EL (cell line): ENCODE measurements at places on chromosomes 1 and 21.

DNA sequence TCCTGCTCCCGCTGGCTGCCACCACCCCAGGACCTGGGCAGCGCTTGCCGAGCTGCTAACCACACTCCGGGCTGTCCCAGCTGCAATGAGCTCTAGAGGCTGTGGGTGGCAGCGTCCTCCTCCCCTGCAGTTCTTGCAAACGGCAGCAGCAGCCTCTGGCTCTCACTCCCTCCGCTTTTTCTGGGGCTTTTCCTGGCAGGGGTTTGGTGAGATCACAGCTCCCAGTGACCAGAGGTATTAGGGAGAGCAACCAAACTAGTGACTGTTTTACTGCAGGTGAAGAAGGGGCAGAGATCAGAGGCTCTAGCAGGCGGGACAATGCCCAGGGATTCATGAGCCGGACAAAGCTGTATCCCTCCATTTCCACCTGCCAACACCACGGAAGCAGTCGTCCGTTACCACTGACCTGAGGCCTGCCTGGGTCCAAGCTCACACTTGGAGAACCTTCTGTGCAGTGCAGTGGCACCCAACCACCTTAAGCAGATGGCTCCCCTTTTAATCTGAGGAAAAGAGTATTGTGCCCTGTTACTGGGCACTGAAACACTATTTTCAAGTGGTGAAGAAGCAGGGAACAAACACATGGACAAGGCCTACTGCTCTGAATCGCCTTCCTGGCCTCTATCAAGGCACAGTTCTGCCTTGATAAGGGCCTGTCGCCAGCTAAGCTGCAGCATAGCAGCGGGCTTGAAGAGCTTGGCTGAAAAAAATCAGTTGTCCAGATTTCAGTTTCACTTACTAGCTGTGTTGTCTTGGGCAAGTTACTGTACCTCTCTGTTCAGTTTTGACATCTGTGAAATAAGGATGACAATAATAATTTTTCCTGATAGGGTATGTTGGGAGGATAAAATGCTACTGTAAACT, at the start of gene F5:
Gene F5 (minus strand): TSS at position 87 of the 861 bp plus-strand sequence. CDS start 95 bp downstream, outside the sequence.
- DNase-seq, result peak; percentile 48

- no peak for DNase-seq
These were observed 150.6 kb downstream of the ZNF648 start for GRCh38 chr1:181910905-181911304.

DNA sequence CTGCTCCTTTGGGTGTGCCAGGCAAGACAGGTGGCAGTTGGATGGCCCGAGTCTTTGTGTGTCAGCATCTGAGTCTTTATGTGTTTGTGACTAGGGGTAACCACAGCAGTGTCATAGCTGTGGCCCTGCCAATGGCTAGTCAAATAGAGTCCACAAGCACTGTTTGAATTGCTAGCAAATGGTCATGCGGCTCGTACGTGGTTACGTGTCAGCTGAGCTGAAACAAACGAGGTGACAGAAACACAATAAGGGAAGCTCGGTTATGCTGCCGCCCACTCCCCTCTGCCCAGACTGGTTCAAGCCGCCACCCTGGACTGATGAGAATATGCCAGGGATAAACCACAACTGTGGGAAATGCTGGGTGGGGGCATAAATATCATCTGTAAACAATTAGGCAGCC, 174.3 kb upstream of the LMO4 start:
- no peak for DNase-seq

- peak; percentile 16 for DNase-seq
These were observed 55.9 kb downstream of the MACO1 start for GRCh38 chr1:25486602-25487001.

GRCh38 chr1:221886743-221887414, 145.0 kb upstream of the DUSP10 start:
- peak; percentile 96 for DNase-seq

- no peak for DNase-seq
These were observed 806.4 kb downstream of the USP25 start for GRCh38 chr21:16536140-16536539.

- no peak for DNase-seq
These were observed 61.4 kb downstream of the GNG4 start for GRCh38 chr1:235588156-235588555.

DNA sequence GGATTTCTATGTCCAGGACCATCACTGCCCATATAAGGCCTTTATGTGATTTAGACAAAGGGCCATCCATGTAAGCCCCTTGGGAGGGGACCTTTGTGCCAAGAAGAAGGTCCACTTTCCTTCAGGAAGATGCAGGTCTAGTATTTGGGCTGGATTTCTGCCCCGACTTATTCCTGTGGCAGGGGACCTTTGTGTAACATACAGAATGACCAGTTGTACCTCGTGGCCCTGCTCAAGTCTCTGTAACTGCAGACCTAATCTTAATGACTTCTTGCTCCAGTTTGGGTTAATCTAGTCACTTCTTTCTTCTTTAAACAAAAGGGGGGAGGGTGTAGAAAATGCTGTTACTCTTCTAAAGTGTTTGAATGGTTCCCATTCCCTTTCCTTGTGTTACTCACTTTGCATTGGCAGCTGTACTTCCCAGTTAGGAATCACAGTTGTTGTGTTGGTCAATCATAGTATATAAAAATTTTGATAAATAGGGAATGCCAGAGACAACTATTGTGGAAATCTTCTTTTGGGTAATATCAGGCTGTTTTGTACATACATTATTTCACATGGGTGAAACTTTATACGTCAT, 54.2 kb downstream of the MIGA1 start:
- DNase-seq, result no peak

DNA sequence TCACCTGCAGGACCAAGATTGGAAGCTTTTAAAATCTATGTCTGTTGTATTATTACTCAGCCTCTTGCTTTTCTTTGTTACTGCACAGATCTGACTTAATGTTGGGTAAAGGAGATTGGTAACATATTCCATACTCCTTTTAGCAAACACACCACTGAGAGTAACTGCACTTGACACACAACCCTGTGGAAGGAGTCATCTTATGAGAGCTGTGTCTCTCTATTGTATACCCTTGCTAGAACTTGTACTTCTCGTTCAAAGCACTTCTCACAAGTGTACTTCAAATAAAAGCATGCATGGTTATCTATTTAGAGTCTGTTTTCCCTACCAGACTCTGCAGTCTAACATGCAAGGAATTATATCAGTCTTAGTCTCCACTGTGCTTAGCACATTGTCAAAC, 813.4 kb downstream of the ADGRL2 start:
- no peak for DNase-seq
